MCF 10A (cell line): ENCODE measurements at places on chromosomes 3 and 15. TPM values are rescaled to one million over a fixed set of nuclear protein-coding genes. Genes with fewer than 3 reads are reported as not detected.

The ARPIN gene
- 7.1 and 9.9 TPM in 2 replicates for total RNA-seq

The RARB gene
- not detected in 2 replicates for total RNA-seq

- no peak for DNase-seq
Observed at GRCh38 chr15:100672959-100673358, 70.6 kb downstream of the ASB7 start.

GRCh38 chr3:53709256-53709655, 137.0 kb downstream of the CHDH start:
- DNase-seq, result no peak

- no peak for DNase-seq
Observed at GRCh38 chr3:67075295-67075694, 77.2 kb downstream of the KBTBD8 start.

GRCh38 chr3:31167666-31168065, 273.2 kb upstream of the GADL1 start:
- DNase-seq, result no peak
